ENCODE measurements at places on chromosomes 5 and 9. TPM values are rescaled to one million over a fixed set of nuclear protein-coding genes. Genes with fewer than 3 reads are reported as not detected.
A peak's percentile ranks its signal among the peaks of the same experiment; 100 is the strongest.

Gene TMEM174
- total RNA-seq: not detected

Gene C7
- total RNA-seq: 8.4 TPM

Gene PHF24
- total RNA-seq: 0.48 TPM

Gene LCN9
- total RNA-seq: not detected

Gene PCDHGA10
- 5.3 TPM for total RNA-seq

Gene TXNDC8
- total RNA-seq: not detected

Gene PCDHGA7
- 1.6 TPM for total RNA-seq

Gene MYMK
- total RNA-seq: not detected

Gene RAB3C
- total RNA-seq: 1.8 TPM

Gene EDIL3
- 4.9 TPM for total RNA-seq

Gene DNAH5
- 0.52 TPM for total RNA-seq

Gene GLDC
- total RNA-seq: 28.3 TPM

Gene SPINK4
- not detected for total RNA-seq

Gene FBLL1
- not detected for total RNA-seq

Gene IFNB1
- total RNA-seq: not detected

Gene SPINK13
- total RNA-seq: not detected

Gene CCDC192
- total RNA-seq: not detected

- peak; percentile 49 for ATAC-seq
These were observed 9.1 kb upstream of the AK3 start for GRCh38 chr9:4750023-4750673.

- no peak for ATAC-seq
These were observed 39.2 kb downstream of the MVB12B start for GRCh38 chr9:126365780-126366179.

- no peak for ATAC-seq
These were observed 127.0 kb upstream of the GDNF start for GRCh38 chr5:37966871-37967270.

- no peak for ATAC-seq
These were observed 14.0 kb downstream of the DDX46 start for GRCh38 chr5:134772461-134773125.

DNA sequence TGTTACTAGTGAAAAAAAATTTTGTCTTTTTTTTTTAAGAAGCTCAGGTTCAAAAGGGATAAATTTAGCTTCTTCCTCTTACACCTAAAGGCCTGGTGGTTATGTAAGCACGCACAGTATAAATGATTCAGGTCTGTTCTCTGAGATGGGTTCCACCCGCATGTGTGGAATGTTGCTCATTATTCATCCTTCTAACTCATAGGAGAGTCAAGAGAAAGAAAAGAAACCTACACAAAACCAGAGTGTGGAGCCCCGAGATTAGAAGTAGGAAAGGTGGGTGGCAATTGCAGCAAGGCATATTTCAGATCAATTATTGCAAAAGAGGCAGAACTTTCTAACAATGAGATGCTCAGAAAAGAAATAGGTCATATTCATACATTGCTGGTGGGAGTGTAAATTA lies 13.5 kb downstream of the PLAC8L1 start:
- ATAC-seq: peak; percentile 60

DNA sequence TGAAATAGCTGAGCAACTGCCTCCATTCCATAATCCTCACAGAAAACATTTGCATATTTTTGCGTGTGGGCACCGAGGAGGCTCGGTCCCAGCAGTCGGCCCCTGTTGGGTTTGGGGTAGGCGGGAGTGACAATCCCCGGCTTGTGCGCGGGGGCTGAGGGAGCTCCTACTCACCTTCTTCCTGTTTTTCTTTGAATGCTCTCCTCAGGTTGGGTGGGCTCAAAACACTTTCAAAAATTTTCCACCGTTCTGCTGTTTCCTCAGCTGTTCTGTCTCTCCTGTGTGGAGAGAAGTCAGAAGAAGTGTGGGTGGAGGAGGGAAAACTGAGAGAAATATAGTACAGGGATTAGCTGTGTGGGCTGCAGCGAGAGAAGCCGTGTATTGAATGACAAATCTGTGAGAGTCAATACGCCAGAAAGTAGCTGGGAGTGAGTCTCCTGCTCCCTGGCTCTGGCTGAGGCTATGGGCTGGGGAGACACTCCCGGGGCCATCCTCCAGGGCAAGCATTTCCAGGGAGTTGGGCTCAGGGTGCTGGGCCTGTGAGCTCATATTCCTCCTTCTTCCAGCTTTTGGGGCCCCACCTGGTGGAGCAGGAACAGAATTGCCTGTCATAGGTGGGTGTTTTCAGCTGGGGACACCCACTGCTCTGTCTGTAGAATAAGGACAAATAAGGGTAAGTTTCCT lies 84.7 kb downstream of the CMYA5 start:
- ATAC-seq: no peak

DNA sequence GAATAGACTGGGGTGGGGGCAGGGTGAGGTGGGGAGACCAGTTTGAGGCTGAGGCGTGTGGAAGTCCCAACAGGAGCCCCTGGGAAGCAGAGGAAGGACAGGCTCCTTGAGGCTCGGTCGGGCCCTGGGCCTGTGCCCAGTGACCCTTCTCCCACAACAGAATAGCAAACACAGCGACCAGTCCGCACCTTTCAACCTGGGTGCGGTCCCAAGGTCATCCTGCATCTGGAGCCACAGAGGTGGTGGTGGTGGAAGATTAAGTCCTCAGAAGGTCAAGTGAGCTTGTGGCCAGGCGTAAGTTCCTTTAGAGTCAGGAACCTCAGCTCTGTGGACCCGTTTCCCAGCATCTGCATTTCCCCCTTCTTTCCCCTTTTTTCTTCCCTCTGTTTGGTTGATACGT lies 26.0 kb upstream of the ARAP3 start:
- ATAC-seq: no peak

DNA sequence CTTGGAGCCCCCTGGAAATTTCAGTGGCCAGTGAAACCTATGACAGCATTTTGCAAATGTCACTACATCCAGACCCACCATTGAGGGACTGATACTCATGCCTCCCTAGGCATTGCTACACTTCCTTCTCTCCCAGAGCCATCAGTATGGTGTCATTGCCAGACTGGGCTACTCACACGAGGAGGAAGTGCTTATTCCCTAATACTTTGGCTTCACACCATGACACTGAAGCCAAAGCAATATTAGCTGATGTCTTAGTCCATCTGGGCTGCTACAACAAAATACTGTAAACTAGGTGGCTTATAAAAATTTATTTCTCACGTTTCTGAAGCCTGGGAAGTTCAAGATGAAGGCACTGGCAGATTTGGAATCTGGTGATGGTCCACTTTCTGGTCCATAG lies 22.6 kb downstream of the TRPM3 start:
- no peak for ATAC-seq

DNA sequence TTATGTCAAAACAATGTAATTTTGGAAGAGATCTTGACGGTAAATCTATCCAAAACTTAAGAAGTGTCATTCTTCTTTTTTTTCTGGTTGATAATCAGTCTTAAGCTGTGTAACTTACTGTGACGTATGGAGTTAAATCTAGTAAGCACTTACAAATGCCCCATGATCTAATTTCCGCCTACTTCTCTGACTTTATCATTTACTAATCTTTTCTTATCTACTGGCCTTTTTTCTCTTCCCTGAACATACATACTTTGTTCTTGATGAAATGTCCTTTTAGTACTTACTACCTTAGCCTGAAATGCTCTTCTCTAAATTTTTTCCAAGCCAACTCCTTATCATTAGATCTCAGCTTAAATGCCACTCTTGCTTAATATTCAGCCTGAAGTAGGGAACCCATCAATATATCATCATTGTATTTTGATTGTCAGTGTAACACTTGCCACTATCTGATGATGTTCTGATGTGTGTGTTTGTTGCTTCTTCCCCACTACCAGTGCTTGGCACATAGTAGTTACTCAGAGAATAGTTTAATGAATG lies 27.6 kb downstream of the AP3S1 start:
- no peak for ATAC-seq

GRCh38 chr5:103744159-103744558 lies 181.6 kb upstream of the NUDT12 start:
- no peak for ATAC-seq

- no peak for ATAC-seq
These were observed 9.2 kb upstream of the TEX53 start for GRCh38 chr9:114666851-114667250.

DNA sequence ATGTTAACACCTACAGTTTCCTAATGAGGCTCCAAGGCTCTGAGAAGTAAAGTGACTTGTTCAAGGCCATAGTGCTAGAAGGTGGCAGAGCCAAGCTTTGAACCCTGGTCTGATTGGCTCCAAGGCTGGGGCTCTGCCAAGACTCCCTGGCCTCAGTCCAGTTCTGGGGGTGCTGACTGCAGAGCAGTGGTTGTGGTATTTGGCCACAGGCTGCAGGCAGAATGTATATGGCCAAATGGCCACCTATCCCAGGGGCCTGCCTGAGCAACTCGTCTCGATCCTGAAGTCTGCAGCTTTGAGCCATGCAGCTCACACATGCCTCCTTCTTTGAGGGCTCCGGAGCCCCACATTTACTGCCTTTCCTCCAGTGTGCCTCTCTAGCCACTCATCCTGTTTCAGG lies 9.7 kb upstream of the NEK6 start:
- no peak for ATAC-seq

- ATAC-seq: no peak
These were observed 105.2 kb upstream of the ITGA1 start for GRCh38 chr5:52682492-52682891.

DNA sequence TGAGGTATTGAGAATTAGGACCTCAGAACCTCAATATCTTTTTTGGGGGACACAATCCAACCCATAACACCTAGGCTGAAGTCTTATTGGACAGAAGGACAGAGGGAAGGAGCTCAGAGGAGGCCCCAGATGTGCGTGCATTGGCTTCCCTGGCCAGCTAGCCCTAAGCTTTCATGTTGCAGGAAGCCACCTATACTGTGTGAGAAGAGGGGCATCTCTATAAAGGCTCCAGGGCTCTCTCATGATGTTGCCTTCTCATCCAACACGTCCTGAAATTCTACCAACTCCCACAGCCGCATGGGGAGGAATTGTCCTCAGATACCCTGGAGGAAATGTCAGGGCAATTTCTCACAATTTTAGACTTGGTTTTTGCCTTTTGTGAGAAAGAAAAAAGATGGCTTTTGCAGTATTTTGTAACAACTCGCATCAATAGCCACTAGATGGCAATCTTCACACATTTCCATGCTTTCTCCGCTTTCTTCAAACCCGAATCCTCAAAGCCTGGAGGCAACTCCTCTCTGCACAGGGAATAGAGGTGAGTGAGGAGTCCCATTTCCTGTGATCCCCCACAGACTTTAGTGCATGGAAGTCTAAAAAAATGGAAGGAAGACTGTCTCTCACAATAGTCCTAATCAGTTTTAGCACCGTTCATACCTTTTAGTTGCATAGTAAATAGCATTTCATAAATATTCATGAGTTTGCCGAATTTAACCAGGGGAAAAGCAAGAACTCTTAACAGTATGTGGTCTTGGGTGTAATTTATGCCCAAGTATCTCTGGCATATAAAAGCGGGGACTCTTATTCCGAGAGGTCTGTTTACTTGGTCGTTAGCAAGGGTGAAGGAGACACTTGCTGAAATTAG lies 7.4 kb upstream of the PPP3R2 start:
- ATAC-seq: no peak

- ATAC-seq: no peak
These were observed 11.9 kb downstream of the SIL1 start for GRCh38 chr5:139186261-139186660.

- peak; percentile 49 for ATAC-seq
These were observed 230.6 kb downstream of the GNA14 start for GRCh38 chr9:77417566-77417965.

DNA sequence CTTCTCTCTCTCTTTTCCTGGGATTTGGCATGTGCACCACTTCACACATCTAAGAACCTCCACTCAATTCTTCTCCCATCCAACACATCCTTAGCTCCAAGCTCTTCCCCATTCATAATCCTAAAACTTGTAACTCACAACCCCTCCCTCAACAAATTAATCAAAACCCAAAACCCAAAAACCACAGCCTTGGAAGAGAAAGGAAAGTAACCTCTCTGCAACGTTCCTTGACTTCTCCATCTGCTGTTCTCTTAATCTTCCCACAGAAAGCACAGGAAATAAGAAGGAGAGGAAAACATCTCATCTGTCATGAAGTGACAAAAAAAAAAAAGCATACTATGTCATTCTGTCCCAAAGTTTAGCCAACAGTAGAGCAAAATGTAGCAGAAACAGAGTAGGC lies 66.2 kb downstream of the DRD1 start:
- no peak for ATAC-seq

- no peak for ATAC-seq
These were observed 22.2 kb downstream of the SCAI start for GRCh38 chr9:125121146-125121545.

DNA sequence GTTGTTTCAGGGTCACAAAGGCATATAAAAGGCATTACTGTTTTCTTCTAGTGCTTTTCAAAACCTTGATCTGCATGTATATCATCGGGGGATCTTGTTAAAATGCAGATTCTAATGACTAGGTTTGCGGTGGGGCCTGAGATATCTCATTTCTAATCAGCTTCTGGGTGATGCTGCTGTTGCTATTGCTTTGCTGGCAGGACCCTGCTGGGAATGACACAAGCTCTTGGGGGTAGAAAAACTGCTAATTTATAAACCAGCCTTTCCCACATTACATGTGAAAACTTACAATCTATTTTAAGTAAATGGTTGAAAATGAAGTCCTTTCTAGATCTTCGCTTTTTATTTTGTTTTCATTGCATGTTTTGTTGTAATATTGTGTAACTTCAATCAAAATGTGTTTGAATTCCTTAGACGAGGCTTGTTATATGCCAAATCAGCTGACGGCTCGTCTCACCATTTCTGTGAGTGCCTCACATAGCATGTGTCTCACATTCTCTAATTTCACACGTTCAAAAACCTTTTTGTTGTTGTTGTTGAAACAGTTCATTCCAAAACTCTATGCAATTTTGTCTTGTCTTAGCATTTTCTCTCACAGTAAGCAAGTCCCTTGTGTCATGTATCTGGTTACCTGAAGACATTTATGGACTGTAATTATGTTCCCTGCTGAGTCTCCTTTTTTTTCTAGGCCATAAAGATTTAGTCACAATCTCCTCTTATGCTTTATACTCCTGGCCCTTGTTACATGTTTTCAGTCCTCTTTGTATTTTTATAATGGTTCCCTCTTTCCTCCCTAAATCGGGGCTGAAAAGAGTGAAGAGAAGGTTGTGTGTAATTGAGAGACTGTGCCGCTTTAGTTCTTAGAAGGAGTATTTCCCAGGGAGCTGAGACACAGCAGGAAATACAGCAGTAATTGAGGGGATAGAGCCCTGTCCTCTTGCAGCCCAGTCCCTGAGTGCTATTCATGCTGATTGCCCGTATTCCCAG lies 521.0 kb upstream of the SEMA6A start:
- no peak for ATAC-seq

Measured in esophagus mucosa (tissue), 1 donor.